ENCODE measurements at places on chromosomes 4 and X. TPM values are rescaled to one million over a fixed set of nuclear protein-coding genes. Genes with fewer than 3 reads are reported as not detected.

DNA sequence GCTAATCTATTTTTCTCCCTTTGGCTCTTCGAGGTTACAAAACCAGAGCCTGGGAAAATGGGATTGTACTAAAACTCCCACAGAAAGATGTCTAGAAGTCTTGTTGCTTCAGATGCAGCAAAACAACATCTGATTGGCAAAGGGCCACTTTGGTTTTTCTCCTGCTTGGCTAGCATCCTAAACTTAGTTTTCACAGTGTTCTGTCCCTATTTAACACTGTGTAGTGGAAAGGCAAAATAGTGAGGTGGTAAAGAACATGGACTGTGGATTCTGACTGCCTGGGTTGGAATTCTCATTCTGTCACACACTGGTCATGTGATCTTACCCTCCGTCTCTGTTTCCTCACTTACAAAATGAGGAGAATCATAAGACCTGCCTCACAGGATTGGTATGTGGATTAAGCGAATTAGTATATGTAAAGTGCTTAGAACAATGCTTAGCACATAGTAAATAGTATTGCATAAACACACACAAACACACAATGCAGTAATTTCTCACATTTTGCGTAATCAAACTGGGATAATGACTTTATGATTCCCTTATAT is 23.5 kb downstream of the TIGD2 start:
- DNase-seq = no peak

- no peak for DNase-seq
Observed at GRCh38 chr4:126761947-126762662, 870.7 kb upstream of the INTU start.

- DNase-seq = no peak
Observed at GRCh38 chrX:45762699-45763647, 562.3 kb upstream of the DIPK2B start.

DNA sequence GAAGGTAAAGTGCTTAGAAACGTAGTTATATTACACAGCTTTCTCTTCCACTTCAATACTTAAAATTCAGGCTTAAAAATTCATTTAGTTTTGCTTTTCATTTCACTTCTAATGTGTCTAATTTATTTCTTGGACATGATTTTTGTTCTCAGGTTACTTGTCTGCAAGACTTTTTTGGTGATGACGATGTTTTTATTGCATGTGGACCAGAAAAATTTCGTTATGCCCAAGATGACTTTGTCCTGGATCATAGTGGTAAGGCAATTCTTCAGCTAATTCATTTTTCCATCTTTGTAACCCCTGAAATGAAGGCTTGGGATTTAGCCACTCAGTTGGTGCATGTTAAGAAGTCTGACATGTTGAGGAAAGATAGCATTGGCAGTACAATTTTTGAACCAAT is 114.7 kb downstream of the DCLK2 start:
- DNase-seq = no peak

The NPY2R gene
- total RNA-seq = not detected

- DNase-seq = no peak
Observed at GRCh38 chr4:10582059-10582686, 102.4 kb downstream of the CLNK start.

Measured in chondrocyte (in vitro differentiated cells).